ENCODE measurements at places on chromosomes 7 and 10.

DNA sequence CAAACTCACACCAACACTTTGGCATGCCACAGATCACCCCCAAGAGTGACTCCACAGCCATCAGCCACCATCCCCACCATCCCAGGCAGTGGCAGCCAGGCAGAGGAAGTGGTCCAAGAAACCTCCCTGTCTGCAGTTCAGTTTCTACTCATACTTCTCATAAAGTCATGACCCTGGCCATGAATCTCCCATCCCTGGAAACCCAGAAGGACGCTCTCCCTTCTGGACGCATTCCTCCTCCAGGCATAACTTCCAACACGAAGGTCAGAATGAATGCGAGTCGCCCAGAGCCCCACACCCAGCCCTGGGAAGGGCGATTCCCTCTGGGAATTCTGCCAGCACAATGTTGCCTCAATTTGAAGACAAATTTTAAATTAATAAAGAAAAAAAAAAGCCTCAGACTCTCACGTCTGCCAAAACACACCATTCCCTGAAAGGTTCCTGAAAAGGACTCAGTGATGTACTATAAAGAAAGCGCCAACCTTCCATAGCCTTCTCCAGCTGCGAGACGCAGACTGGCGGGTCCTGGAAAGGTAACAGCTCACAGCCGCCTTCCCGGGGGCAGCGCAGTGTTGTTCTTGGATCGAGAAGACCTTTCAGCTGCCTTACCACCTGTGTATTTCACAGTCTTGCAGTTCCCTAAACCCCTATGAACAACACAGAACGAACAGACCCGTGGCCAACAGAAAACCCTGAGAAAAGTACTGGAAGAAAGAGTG lies 307.6 kb downstream of the FRMD4A start:
- DNase-seq = no peak

DNA sequence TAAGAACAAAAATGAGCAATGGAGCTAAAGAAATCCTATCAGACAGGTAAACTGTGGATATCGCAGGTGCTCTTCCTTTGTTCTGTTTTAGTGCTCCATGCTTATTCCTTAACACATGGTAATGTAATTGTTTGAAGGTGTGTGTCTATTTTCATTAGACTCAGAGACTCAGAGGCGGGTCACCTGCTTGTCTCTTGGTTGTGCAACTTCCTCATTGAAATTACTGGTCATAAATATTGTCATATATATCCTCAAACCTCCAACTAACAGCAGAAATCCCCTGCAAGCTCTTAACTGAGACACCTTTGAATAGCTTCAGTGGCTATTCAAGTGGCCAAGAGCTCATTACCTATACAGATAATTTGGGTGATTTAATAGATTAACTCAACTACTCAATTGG lies 177.2 kb downstream of the PTN start:
- no peak for DNase-seq

- no peak for DNase-seq
Observed at GRCh38 chr10:130411496-130412085, 275.4 kb downstream of the GLRX3 start.

DNA sequence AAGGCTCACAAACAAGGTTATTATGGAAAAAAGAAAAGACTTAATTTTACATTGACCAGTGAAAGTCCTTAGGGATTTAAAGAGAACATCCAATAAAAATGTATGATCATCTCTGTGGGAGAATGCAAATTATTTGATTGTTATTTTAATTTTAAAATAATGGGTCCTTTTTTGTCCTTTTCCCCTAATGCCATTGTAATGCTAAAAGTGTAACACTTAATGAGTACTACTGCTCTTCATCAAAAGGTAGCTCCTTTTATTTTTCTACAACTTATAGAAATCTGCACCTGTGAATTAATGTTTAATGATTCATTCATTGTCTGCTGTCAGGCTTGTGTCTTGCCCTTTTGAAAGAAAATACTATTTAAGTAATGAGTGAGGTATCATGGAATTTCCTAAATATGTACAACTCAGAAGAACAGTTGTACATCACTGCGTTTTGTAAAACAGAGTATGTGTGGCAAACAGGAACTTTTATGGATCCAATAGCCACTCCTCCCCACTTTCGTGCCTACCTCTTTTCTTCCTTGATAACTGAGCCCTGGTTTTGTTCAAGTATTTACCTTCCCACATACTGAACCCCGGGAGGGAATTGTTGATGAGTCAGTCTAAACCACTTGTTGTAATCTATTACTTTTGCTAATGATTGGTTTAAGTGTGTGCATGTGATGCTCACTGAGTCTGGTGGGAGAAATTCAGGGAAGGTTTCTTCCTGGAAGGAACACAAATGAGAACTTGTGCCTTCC lies 19.9 kb upstream of the TRUB1 start:
- DNase-seq = no peak

DNA sequence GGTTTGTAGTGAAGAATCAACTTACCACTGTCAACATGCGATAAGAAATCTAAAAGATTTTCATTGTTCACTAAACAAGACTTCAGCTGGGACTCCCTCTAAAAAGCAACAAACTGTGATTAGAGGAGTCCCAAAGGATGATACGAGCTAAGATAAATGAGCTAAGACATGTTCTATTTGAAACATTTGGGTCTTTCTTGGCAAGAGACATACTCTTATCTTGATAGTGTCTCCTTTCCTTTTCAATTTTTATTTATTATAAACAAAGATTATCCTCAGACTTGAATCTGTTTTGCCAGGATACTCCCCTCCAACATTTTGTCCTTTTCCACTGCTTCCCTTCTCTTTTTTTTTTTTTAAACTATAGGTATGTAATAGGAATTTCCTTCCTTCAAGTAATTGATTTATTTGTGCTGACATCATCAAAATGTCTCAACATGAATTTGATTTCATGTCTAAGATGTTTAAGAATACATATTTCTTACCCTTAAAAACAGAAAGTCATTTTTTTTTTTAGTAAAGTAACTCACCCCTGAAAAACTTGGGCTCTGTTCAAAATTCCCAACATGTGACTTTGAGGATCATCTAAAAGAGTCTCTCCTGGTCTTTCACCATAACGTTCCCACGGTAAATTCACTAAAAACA lies 158.4 kb upstream of the NRP1 start:
- DNase-seq = no peak
